Cerebellar nuclear complex (tissue), 1 donor: ENCODE measurements at places on chromosomes 13 and 19.

GRCh38 chr19:10503002-10503789 is at the start of gene KEAP1:
Gene KEAP1 (minus strand): TSS chr19:10503356. CDS start chr19:10500033, 3,323 bp downstream.
- DNase-seq, result no peak

DNA sequence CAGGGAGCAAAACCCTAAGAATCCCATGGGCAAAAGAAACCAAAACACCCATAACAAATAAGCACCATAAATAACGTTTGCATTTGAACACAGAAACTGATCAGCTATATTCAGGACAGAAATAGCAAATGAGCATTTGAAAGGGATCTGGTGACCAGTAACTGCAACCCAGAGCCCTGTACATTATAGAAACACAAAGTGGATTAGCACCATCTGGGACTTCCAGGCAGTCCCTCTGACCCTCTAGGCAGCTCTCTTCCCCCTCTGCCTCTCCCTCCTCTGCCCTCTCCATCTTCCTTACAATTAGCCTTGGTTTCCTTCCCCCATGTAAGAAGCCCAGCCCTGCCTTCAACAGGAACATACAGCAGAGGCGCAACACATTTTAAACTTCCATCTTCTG is 215.0 kb downstream of the DCLK1 start:
- DNase-seq, result no peak

DNA sequence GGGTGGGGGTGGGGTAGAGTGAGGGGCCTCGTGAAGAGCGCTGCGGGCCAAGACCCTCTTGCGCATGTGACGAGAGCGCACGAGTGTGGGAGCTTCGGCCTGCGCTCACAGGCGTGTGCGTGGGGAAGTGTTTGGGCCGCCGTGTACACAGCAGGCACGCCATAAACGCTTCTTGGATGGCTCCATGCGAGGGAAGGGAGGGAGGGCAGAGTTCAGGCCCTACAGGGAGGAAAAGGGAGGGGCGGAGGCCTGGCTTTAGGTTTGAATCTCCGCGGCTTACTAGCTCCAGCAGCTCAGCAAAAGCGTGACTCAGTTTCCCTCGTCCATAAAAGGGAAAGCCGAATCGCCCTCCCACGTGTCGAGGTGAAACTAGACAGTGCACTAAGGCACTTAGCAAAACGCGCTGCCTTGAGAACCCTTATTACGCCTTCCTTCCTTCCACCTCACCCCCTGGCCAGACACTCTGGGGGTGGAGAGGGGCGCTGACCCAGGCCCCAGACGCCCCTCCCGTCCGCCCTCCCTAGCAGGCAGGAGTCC is 12.5 kb downstream of the GADD45B start:
- DNase-seq, result no peak

GRCh38 chr19:11995174-11995573 is 30.3 kb downstream of the ZNF763 start:
- no peak for DNase-seq

DNA sequence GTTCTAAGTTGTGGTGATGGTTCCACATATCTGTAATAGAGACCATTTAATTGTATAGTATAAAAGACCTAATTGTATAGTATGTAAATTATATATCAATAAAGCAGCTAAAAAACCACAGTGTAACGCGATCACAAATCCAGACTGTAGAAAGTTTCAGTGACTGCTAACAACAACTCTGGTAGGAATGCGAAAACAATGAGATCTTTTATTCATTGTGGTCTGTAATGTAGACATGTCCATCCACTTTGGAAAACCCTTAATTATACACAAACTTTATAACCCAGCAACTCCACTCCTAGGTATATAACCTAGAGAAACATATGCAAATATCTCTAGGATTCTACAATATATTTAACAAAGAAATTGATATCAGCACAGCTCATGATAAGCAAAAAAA is 549.5 kb downstream of the SLITRK1 start:
- DNase-seq, result no peak

- DNase-seq, result no peak
These were observed 927 bp downstream of the LPAR6 start for GRCh38 chr13:48411841-48412531.

DNA sequence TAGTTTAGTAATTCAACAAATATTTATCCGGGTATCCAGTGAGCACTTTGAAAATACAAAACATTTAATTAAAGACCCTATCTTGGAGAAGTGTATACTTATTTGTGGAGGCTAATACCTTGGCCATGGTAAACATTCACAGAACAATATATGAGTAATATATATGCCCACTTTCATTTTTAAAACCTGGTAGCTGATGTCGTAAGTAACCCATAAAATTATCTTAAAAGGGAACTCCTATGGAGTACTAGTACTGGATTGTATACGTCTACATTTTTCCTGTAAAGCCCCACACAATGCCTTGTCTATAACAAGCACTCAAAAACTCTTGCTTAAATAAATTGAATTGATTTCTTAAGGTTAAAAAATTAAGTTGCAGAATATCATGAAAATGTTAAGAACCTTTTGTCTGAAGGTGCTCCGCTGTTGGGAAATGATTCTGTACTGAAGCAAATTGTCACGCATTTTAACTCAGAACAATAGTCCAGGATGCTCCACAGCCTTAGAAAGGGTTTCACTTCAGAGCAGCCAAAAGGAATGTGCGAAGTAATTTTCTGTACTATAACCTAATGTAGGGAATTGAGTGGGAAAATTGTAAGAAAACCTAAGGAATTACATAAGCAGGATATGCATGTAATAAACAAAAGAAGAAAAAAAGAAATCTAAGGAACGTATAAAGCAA is 58.9 kb upstream of the C1QTNF9 start:
- DNase-seq, result no peak

DNA sequence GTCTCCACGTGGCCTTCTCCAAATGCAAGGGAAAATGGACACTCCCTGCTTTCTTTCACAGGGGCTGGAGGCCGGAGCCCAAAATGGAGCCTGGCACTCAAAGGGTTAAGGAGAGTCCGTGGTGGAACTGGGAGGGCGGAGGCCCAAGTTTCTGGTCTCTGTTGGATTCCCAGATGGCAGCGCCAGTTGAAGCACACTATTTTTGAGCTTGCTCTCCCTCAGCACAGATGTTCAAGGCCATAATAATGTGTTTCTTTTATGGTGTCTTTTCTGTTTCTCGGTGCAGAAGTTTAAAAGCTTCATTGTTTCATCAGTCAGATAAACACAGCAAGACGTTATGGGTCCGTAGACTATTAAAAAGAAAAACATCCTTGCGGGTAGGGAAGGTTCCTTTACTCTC is 67.6 kb downstream of the TNFRSF19 start:
- DNase-seq, result no peak

- no peak for DNase-seq
These were observed 6.4 kb downstream of the KMT5C start for GRCh38 chr19:55345818-55346724.

DNA sequence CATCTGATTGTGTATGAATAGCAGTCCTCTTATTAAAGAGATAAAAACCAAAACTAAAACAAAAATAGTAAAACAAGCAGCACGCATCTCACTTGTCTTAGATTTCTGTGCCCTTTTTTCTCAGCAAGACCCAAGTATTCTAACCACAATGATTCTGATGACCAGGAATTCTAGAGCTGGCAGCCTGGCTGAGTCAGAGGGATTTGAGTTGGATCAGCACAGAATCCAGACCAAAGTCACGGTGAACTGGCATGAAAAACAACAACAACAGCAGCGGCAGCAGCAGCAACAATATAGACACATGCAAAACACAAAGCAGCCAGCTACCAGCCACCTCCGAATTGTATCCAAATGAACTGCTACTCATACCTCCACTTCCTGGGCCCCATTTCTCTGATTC is 360.5 kb downstream of the KCNRG start:
- no peak for DNase-seq

GRCh38 chr13:87590518-87590917 is 80.7 kb upstream of the SLITRK5 start:
- DNase-seq, result no peak

DNA sequence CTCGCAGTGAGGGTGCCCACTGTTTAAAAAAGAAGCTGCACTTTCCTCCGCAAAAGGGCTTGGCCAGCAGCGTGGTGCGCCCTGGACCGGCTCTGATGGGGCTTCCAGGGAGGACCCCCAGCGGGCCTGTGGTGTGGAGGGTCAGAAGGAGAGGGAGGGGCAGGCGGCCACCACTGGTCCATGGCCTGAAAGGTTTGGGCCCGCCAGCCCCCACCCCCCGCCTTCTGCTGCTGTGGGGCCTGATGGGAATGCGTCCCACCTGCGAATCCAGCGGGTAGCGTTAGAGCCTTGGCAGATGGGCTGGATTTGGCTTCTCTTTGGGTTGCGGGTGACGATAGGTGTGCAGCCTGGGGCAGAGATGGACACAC is 34.7 kb downstream of the TMEM255B start:
- no peak for DNase-seq

- DNase-seq, result no peak
These were observed 1246.2 kb downstream of the SLITRK1 start for GRCh38 chr13:82636119-82636518.

DNA sequence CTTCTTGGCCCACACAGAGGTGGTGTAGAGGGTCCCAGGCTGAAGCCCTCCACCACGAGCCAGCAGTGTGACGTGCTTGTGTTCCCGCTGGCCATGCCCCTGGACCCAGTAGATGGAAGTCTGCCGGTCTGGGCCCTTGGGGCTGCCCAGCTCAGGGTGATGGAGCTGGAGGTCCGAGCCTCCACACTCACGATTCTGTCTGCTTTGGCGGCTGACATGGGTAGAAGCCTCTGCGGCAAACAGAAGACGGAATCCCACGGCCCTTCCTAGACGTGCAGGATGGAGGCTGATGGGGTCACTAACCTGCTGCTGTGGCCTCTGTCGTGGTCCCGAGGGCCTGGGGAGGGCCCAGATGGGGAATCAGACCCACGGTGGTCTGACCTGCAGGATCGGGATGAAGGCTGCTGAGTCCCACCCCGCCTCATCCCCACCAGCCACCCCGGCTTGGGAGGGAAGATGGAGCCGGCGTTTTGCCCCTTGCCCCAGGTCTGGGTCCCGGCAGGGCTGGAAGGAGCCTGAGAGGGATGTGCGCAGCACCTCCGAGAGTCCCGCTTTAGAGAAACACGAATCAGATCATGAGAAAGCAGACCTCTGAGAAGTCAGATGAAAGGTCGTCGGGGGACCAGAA is 4.4 kb downstream of the TMEM86B start:
- DNase-seq, result no peak

DNA sequence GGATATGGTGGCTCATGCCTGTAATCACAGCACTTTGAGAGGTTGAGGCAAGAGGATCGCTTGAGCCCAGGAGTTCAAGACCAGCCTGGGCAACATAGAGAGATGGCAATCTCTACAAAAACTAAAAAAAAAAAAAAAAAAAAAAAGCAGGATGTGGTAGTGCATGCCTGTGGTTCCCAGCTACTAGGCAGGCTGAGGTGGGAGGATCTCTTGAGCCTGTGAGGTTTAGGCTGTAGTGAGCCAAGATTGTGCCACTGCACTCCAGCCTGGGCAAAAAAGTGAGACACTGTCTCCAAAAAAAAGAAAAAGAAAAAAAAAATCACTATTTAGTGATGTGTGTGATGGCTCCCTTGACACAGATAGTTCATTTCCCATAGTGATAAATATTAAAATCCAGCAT is 365.0 kb upstream of the NBEA start:
- DNase-seq, result no peak

DNA sequence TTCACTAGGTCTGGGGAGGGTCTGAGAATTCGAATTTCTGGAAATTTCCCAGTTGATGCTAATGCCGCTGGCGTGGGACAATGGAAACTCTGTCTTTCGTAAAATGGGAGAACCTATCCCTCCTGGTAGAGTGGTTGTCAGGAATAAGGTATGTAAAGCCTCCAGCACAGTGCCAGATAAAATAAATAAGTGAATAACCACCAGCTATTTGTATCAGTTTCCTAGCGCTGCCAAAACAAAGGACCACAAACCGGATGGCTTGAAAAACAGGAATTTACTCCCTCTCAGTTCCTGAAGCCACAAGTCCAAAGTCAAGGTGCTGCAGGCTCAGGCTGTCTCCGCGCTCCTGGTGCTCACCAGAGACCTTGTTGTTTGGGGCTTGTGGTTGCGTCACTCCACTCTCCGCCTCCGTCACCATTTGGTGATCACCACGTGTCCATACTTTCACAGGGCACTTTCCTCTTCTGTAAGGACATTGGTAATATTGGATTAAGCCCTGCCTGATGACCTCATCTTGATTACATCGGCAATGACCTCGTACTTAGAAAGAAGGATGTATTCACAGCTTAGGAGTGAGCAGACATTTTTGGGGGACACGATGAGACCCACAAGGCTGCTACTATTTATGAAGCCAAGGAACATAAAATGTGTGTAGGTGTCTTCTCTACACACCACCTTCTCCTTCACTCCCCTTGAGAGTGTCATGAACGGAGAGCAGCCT is 428.5 kb downstream of the IRS2 start:
- DNase-seq, result no peak

DNA sequence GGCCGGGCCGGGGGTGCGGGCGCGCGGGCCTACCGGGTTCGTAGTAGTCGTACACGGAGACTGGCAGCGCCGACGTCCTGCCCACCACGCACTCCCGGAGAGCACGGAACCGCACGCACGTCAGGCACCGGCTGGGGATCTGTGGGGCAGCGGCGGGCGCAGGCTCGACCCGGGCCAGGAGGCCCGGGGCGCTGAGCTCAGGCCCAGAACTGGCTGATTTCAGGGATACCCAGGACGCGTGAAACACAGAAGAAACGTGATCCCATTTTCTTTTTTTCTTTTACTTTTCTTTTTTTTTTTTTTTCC is 9.0 kb downstream of the F2RL3 start:
- DNase-seq, result no peak

GRCh38 chr13:25864116-25864515 is 187.7 kb downstream of the SHISA2 start:
- no peak for DNase-seq

GRCh38 chr13:101655435-101655834 is 203.0 kb downstream of the ITGBL1 start:
- no peak for DNase-seq

GRCh38 chr13:104318121-104318520 is 1251.9 kb upstream of the SLC10A2 start:
- DNase-seq, result no peak

DNA sequence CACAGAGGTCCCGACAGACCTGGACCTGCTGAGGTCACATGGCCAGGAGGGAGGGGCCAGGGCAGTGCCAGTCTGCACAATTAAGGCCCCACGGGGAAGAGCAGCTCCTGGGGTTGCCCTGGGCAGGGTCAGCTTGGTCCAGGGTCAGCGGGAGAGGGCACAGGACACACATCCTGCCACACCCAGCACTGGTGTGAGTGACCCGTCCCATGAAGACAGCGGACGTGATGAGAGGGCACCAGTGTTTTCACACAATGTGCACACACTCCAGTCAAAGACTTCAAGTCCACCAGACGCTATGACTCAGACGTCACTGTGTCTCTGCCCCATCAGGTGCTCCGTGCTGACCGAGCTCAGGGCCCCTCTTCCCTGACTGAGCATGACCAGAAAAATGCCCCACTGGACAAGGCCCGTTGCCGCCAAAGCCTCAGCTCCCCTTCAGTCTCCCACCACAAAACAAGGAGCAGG is 4.2 kb downstream of the TMEM259 start:
- DNase-seq, result no peak

GRCh38 chr19:55304279-55304978 is 20.6 kb downstream of the BRSK1 start:
- no peak for DNase-seq

- DNase-seq, result no peak
These were observed at the start of gene HSD17B14 for GRCh38 chr19:48836089-48837017. Gene HSD17B14 (minus strand): TSS chr19:48836491. CDS start chr19:48836411, 80 bp downstream.
